Epithelial cell of umbilical artery (primary cell): ENCODE measurements at places on chromosomes 1 and 21. TPM values are rescaled to one million over a fixed set of nuclear protein-coding genes. Genes with fewer than 3 reads are reported as not detected.

The PIGV gene
- 7.1 and 10.0 TPM in 2 replicates for total RNA-seq

The CATSPERE gene
- 0.30 and 0.65 TPM in 2 replicates for total RNA-seq

The PPIAL4G gene
- not detected in 2 replicates for total RNA-seq

The NECTIN4 gene
- total RNA-seq = 0.15 and 0.32 TPM in 2 replicates

The ROR1 gene
- 7.6 and 12.7 TPM in 2 replicates for total RNA-seq

The WDR64 gene
- total RNA-seq = not detected in 2 replicates

The PRELP gene
- under 0.01 and 0.15 TPM in 2 replicates for total RNA-seq

The CELSR2 gene
- 0.65 and 0.76 TPM in 2 replicates for total RNA-seq

The BEST4 gene
- total RNA-seq = 0.32 TPM in 1 of 2 replicates, not detected in the other

The HTR6 gene
- not detected in 2 replicates for total RNA-seq

The PRDM16 gene
- total RNA-seq = 1.9 and 2.7 TPM in 2 replicates

The CD160 gene
- not detected in 2 replicates for total RNA-seq

The PTGFRN gene
- 47.0 and 71.8 TPM in 2 replicates for total RNA-seq

The PDC gene
- not detected in 2 replicates for total RNA-seq

The ATP6V1G3 gene
- total RNA-seq = not detected in 2 replicates

The OR2T34 gene
- total RNA-seq = not detected in 2 replicates

The SLC6A17 gene
- under 0.01 TPM in 1 of 2 replicates, not detected in the other for total RNA-seq

The FCMR gene
- total RNA-seq = 0.32 TPM in 1 of 2 replicates, not detected in the other

The KRTAP10-3 gene
- not detected in 2 replicates for total RNA-seq

The RIIAD1 gene
- not detected in 2 replicates for total RNA-seq

The LCE1C gene
- not detected in 2 replicates for total RNA-seq

The PDXK gene
- 52.9 and 99.5 TPM in 2 replicates for total RNA-seq

The HPCA gene
- total RNA-seq = not detected in 2 replicates

The RCSD1 gene
- under 0.01 and 0.15 TPM in 2 replicates for total RNA-seq

The S100A7 gene
- not detected in 2 replicates for total RNA-seq

The CBR3 gene
- 11.0 and 17.3 TPM in 2 replicates for total RNA-seq

The NBPF11 gene
- total RNA-seq = 2.3 and 3.2 TPM in 2 replicates

The DEPDC1 gene
- total RNA-seq = 21.1 and 34.8 TPM in 2 replicates

The RGS8 gene
- not detected in 2 replicates for total RNA-seq

The ERVH48-1 gene
- not detected in 2 replicates for total RNA-seq

The TRIM67 gene
- not detected in 2 replicates for total RNA-seq

The SLC35F3 gene
- not detected in 2 replicates for total RNA-seq

The STUM gene
- not detected in 2 replicates for total RNA-seq

The HES5 gene
- not detected in 2 replicates for total RNA-seq

The EPHA10 gene
- total RNA-seq = not detected in 2 replicates

The RAP1GAP gene
- under 0.01 TPM in 1 of 2 replicates, not detected in the other for total RNA-seq

The LCE2C gene
- not detected in 2 replicates for total RNA-seq

The CAMK2N1 gene
- total RNA-seq = 0.97 and 1.5 TPM in 2 replicates

The SPATA45 gene
- total RNA-seq = not detected in 2 replicates

The PER3 gene
- 1.3 and 2.3 TPM in 2 replicates for total RNA-seq

The SPRR4 gene
- not detected in 2 replicates for total RNA-seq

The TRIM62 gene
- total RNA-seq = 1.1 and 1.9 TPM in 2 replicates

The AGT gene
- not detected in 2 replicates for total RNA-seq

The SLC6A9 gene
- total RNA-seq = 0.32 and 1.8 TPM in 2 replicates

The UTS2 gene
- under 0.01 TPM in 1 of 2 replicates, not detected in the other for total RNA-seq

The LAPTM5 gene
- 4.1 and 9.7 TPM in 2 replicates for total RNA-seq
